Stimulated activated CD8-positive, alpha-beta memory T cell treated with anti-CD3 and anti-CD28 coated beads, Interleukin-15, amount 100 ng/mL, for 48 hours (primary cell): ENCODE measurements at places on chromosomes 5 and 9.

DNA sequence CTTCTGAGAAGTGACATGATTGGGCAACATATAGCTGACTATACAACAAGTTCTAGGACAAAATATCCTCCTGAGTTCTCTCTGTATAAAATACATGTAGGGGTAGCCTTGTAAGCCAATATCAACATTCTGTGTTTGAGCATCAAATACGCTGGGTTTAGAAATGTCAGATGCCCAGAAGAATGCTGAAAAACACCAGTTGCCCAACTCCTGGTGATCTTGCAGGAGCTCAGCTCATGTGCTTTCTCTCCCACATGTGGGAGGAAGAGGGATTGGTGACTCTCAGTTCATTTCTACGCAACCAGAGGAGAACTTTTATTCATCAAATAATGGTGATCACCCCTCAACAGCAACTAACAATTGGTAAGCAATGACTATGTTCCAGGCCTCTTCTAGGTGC, 810.9 kb upstream of the ACO1 start:
- DNase-seq, result no peak

- DNase-seq, result no peak
Observed at GRCh38 chr5:123865641-123866040, 353.7 kb downstream of the CSNK1G3 start.

GRCh38 chr9:133738640-133739225, 581 bp upstream of the SARDH start:
- no peak for DNase-seq

- no peak for DNase-seq
Observed at GRCh38 chr5:172005708-172006320, 624 bp downstream of the FBXW11 start.

DNA sequence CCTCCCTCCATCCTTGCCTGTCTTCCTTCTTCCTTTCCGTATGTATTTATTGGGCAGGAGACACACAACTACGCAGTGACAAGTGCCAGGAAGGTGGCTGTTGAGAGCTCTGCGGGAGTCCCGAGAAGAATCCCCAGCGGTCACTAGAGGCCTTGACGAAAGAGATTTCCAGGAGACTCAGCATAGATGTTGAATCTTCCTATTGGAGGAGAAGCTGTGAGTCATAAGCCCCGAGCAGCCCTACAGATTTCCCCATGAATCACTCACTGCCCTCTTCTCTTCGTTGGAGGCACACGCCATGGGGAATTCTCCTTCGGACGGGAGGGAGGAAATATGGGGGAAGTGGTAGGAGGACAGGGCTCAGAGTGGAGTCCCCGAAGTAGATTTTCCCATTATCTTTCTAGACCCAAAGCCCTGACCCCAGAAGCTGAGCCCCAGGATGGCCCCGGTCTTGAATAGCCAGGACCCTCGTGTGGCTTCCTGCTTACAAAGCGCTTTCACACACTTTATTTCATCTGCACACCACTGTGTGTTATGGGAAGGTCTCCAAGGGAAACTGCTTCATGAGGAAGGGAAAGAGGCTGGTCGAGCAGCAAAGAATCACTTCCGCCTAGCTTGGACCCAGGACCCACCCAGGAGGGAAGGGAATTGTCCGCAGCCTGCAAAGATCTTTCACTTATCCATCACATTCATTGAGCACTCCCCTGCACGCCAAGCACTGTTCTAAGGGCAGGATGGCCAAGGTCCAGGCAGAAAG, 12.7 kb downstream of the DUSP1 start:
- DNase-seq, result no peak

DNA sequence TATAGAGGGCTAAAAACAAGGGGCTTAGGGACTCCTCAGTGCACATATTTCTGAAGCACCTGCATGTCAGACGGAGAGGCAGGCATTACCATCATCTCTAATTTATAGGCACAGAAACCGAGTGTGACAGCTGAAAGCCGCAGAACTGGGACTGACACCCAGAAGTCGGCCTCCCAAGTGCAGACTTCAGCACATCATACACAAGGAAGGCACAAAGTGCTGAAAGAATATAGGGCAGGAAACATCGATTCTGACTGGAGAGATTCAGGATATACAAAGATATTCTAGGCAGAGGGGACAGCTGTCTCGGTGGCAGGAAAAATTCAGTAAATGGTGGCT, 11.2 kb downstream of the MRPS27 start:
- no peak for DNase-seq

GRCh38 chr5:105475401-105475800, 1912.8 kb upstream of the NUDT12 start:
- DNase-seq, result no peak

DNA sequence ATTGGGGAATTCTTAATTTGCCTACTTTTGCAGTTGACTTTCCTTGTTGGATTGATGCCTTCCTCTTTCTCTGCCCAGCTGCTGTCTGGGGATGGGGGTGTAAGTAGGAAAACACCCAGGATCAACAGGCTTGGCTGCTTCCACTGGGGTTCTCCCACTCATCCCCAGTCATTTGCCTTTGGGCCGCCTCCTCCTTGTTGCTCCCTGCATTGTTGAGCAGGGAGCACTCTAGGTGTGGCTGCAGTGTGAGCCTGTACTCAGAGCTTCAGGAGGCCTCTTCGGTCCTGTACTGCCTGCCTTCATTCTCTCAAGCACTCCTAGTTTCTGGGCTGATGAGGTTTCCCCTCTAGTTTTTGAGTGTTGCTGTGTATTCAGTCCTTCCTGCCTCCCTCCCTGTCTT, 12.1 kb downstream of the RHOBTB3 start:
- DNase-seq, result no peak

DNA sequence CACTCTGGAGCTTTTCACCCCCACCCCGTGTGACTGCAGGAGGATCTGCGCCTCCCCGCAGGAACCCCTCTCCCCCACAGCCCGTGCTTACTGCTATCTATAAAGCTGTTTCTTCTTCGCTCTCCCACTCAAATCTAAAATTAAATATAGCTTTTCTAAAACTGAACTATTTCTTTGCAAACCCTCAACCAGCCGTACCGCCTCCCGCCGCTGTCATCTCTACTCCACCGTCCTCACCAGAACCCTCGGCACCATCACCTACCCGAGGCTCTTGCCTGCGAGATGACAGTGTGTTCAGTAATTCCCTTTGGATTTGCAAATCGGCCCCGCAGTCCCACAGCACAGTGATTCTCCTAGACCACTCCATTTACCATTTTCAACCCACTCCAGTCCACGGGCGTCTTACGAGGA, 13.6 kb downstream of the LPCAT1 start:
- DNase-seq, result no peak

DNA sequence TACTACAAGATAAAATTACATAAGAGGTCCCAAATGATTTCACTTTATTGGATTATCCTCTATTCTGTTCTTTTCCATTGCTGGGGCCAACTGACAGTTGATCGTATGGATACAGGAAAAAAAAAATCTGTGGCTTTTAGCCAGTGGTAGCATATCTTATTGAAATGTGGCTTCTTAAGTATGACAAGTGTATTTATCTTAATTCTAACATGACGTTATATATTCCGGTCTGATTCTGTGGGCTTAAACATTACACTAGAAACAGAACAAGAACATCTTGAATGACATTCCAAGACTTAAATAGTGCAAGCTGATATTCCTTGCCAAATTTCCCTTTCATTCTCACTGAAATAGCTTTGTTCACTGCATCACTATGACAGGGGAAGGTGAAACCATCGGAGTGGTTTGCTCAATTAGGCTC, 117.9 kb downstream of the INSYN2B start:
- DNase-seq, result no peak

DNA sequence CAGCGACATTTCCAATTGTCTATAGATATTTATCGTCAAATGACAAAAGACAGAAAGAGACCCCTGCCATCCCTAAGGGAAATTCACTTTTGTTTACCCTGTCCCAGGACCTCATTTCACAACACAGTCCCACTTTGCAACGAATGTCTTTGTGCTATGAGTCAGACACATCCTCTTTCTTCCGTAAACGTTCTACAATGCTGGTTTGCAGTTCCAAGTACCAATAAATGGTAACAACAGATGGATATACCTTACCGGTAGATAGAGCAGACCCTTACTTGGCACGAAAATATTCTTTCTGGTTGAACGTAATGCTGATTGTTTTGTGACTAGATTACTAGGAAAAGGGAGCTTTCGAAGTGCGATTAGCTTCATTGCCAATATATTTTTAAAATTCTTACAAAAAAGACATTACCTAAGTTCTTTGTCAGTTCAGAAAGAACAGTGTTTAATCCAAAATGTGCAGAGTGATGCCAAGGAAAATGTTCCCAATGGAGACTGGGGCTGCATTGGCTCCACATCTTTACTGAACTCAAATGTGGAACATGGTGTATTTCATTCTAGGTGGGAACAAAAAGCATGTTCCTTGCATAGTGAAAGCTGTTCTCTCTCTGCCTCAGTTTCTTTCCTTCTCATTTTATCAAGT, 202.5 kb upstream of the SLC27A6 start:
- DNase-seq, result no peak

GRCh38 chr9:107049046-107049802, 186.3 kb downstream of the ZNF462 start:
- DNase-seq, result no peak

GRCh38 chr9:133943781-133944745, 48.1 kb downstream of the VAV2 start:
- DNase-seq, result no peak

GRCh38 chr5:135193213-135194125, 159.4 kb upstream of the PITX1 start:
- DNase-seq, result no peak

DNA sequence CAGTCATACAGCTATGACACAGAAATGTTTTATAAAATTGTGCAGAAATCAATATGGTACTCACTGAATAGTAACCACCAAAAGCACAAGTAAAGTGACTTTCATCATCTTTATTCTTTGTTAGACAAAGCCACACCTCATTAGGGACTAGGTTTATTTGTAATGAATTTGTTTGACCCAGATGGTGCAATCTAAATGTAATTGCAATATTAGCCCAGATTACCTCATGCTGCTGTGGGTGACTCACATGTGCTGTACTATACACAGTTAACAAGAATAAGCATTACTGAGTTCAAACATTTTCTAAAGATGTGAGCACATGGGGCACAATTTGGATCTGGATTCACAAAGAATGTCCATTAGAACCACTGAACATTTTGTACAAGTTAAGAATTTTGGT, 759.3 kb upstream of the TYRP1 start:
- DNase-seq, result no peak

GRCh38 chr9:115117999-115118878, at the start of gene TNC:
TNC (minus strand) TSS chr9:115118157; CDS start chr9:115091018, 27,139 bp downstream.
- DNase-seq, result no peak

DNA sequence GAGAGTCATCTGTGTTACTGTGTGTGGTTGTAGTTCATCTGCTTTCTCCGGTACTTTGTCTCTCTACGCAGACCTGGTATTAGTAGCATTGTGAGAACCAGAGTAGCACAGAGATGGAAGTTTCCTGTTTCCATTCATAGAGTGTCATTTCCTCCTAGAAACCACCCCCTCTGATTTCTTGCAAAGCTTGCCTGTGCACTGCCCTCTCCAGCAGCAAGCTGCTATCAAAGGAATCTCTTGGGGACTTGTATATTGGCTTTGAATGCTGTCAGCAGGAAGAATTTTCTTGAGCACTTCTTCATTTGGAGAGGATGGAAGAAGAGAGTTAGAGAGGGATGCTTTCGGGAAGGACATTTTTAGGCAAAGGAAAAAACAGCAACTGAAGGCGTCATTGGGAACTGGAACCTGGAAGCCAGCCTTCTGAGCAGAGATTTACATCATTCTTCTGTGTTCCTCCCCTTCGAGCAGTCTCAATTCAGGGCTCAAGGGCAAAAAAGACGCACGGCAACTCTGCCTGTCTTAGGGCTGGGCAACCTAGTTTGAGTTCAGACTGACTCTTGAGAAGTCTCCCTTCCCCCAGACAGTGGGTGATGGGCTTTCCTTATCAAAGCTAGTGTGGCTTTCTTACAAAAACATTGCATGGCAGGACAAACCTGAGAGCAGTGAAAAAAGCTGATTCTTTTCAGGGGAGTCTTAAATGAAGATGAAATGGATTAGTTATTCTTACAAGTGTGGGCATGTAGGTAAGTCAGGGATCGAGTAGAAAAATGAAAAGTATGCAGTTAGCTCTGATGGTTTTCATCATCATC, 226.3 kb downstream of the AOPEP start:
- DNase-seq, result no peak

- no peak for DNase-seq
Observed at GRCh38 chr5:134649163-134649835, 714 bp downstream of the SEC24A start.

DNA sequence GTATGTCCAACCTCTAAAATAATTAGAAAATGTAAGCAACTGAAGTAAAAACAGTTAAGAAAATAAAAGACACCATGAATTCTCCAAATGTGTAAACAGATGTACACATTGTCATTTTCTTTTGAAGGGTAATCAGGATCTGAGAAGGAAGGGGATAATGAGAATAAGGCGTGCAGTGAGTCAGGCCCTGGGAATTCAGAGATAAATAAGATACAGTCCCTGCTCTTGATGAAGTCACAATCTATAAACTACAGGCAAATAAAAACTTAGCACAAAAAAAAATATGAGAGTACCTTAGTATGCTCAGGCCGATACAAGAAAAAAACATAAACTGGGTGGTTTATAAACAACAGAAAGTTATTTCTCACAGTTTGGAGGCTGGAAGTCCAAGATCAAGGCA, 315.3 kb downstream of the DNAH5 start:
- no peak for DNase-seq

DNA sequence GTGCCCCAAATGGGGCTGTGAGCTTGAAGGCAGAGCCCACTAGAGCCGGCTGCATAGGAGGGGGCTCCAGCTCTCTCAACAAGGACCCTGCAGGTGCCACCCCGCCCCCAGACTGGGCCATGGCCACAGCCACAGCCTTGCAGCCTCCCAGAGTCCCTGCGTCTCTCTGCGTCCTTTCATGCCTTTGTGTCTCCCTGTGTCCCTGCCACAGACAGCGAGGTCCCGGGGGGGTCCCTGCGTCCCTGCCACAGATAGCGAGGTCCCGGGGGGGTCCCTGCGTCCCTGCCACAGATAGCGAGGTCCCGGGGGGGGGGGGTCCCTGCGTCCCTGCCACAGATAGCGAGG, 6.3 kb downstream of the NOXA1 start:
- no peak for DNase-seq

DNA sequence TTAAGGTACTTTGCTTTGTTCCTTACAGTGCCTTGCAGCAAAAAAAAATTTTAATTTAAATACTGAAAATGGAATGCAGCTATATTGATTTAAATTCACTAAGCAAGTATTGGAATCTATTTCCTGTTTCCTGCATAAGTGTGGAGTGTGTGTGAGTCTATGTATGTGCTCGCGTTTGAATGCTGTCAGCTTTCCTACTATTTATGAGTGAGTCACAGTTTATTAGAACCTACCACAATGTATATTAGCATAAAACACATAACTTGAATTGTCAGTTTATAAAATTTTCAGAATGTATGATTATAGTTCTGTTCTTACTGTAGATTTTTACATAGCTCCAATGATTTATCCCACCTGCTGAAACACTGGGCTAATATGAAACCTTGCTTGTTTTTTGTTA, 302.1 kb downstream of the NR2F1-AS1 start:
- DNase-seq, result no peak

- DNase-seq, result no peak
Observed at GRCh38 chr5:56917534-56917933, 8.1 kb downstream of the SETD9 start.
